ENCODE measurements at places on chromosomes 16 and 17.

DNA sequence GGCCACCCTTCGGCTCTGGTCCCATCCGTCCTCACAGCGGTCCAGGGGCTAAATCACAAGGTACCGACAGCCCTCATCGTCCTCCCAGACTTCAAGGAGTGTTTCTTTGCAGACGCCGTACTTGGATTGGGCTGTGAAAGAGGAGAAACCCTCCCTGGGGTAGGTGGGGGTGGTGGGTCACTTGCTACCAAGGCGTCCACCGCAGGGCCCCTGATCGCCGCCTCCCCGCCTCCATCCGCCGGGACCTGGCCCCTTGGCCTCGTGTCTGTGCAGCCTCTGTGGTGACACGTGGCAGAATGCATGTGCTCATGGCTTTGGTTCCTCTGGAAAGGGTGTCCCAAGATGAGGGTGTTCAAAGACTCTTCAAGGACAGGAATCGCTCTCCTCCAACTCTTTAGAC is 151.4 kb downstream of the BANP start:
- no peak for DNase-seq

- no peak for DNase-seq
These were observed 20.1 kb downstream of the PMP22 start for GRCh38 chr17:15245054-15245453.

DNA sequence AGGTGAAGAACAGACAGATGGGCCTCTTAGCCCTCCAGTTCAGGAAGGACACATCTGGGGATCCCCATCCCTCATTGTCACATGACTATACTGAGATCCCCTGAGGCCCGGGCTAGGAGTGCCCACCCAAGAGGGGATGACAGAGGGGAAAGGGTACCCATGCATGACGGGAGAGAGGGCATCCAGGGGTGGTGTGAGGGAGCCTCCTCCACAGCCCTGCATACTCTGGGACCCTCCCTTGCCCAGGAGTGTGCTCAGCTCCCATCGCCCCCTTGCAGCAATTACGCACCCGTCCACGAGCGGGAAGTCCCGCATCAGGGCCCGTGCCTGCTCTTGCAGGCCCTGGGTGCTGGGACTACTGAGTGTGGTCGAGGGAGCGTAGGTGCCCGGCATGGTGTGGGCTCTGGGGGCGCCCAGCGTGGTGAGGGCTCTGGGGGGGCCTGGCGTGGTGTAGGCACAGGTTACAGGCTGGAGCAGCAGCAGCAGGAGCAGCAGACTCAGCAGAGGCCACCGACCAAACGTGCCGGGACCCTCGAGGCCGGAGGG is 6.5 kb downstream of the DPEP2 start:
- DNase-seq, result no peak

GRCh38 chr17:45863857-45864654 is 19.4 kb downstream of the SPPL2C start:
- no peak for DNase-seq

DNA sequence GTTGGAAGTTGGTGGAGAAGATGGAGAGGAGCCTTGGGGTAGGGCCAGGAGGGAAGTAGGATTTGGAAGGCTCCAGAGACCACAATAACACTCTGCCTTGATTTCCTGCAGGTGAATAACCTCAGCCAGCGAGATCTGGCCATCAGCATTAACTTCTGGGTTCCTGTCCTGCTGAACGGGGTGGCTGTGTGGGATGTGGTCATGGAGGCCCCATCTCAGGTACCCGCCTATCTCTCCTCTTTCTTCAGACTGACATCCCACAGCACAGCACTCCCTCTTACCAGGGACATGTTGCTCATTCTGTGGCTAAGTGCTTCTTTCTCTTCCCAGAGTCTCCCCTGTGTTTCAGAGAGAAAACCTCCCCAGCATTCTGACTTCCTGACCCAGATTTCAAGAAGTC is 4.9 kb downstream of the COX6A2 start:
- no peak for DNase-seq

GRCh38 chr16:84611041-84611440 is 6.8 kb downstream of the COTL1 start:
- no peak for DNase-seq

DNA sequence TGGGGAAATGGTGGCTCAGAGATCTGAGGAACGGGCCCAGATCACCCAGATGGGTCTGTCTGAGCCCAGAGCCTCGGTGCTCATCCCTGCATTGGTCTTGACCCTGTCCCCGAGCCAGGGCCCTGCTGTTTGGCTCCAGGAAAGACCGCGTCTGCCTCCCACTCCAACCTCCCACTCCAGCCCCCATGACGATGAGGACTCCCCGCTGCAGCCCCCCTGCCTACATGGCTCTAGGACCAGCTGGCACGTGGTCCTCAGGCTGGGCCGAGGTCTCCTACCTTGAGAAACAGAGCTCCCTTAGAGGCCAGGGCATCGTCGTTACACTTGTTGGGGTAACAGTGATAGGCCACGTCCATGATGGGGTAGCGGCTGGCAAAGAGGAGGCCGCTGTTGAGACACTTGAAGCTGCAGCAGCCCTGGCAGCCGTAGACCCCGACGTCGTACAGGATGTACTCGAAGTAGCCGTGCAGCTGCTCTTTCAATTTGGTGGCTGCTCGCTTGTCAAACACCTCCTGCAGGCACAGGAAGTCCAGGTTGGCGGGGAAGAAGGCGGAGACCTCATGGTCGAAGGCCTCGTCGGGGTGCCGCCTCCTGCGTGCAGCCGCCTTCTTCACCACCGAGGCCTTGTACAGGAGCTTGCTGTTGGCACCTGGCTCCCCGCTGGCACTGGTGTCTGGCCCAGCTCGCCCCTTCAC is 59.9 kb downstream of the PRMT7 start:
- DNase-seq, result no peak

DNA sequence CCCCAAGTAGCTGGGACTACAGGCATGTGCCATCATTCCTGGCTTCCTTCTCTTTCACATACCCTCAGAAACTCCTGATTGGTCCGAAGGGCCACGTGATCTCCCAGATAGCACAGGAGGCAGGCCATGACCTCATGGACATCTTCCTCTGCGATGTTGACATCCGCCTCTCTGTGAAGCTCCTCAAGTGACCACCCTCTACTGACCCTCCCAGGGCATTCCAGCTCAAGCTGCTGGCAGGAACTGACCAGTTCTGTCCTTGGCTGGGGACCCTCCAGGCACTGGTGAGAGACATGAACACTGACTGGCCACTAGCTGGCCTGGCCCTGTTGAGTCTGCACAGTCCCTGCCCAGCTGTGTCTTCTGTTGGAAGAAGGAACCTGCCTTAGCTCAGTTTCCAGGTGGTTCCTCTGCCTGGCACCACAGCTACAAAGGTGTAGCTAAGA is 5.6 kb downstream of the ERAL1 start:
- DNase-seq, result no peak

GRCh38 chr17:6713130-6713917 is at the start of gene SLC13A5:
SLC13A5 (minus strand) TSS chr17:6713369; CDS start chr17:6713333, 36 bp downstream.
- no peak for DNase-seq

DNA sequence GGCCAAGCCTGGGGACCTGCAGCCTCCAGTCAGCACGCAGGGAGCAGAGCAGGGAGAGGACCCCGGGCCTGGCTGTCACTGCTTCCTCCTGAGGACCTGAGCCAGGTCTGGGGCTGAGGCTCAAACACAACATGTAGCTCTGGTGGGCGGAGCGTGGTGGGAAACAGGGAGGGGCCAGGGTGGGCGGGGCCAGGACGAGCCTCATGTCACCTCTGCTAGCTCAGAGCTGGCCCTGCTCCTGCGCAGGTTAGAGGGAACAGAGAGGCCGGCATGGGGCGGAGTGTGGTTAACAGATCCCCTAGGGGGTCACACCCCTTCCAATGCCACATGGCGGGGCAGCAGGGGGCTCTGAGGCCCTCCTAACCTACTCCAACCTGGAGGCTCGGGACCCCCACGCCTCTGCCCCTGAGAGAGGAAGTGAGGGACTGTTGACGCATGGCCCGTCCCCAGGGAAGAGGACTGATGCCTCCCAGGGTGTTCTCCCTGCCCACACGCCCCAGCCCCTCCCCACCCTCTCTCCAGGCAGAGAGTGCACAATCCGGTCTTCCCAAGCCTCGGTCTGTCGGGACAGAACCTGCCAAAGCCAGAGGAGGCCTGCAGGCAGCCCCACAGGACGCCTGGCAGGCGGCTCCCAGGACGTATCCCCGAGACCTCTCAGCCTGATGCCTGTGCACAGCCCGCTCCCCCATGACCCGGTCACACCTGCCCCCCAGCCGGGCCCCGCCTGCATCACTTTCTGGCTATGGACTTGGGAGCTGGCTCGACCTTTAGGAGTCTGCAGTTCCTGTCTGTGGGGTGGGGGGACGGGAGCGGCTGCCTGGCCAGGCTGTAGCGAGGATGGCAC is 15.2 kb downstream of the PIEZO1 start:
- DNase-seq, result no peak

GRCh38 chr16:16857603-16858283 is 478.8 kb downstream of the NPIPA7 start:
- no peak for DNase-seq

All from AG04449 (cell line).